NCI-H774 (cell line): ENCODE measurements at places on chromosomes 12 and 14.
A peak's percentile ranks its signal among the peaks of the same experiment; 100 is the strongest.

DNA sequence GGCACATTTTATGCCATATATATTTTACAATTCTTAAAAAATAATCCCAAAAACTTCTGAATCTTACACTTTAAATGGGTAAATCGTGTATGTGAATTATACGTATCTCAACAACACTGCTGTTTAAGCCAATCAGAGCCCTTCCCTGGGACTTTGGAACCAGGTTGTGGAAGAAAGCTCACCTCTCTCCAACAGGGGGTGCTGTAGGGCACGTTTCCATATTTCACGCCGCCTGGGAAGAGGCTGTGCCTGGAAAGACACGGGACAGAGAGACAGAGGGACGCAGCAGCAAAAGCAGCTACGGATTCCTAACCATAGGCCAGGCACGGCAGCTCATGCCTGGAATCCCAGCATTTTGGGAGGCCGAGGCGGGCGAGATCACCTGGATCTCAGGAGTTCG, 29.4 kb upstream of the FBRSL1 start:
- no peak for DNase-seq

DNA sequence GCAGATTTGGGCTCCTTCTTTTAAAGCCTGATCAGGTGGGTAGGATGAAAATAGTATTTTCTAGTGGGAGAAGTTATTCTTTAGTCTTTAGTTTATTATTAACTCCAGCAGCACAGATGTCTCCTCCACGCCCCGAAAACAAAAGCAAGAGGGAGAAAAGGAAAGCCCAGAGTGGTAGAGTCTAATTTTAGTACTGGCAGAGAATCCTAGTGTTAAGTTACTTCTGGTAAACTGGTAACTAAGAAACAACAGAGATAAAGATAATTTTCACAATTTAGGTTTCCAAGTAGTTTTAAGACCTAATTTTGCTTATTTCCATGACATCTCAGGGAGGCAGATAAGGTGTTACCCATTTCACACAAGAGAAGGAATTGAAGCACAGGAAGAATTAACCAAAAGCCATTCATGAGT, 16.3 kb downstream of the ATP5MC2 start:
- DNase-seq, result no peak

DNA sequence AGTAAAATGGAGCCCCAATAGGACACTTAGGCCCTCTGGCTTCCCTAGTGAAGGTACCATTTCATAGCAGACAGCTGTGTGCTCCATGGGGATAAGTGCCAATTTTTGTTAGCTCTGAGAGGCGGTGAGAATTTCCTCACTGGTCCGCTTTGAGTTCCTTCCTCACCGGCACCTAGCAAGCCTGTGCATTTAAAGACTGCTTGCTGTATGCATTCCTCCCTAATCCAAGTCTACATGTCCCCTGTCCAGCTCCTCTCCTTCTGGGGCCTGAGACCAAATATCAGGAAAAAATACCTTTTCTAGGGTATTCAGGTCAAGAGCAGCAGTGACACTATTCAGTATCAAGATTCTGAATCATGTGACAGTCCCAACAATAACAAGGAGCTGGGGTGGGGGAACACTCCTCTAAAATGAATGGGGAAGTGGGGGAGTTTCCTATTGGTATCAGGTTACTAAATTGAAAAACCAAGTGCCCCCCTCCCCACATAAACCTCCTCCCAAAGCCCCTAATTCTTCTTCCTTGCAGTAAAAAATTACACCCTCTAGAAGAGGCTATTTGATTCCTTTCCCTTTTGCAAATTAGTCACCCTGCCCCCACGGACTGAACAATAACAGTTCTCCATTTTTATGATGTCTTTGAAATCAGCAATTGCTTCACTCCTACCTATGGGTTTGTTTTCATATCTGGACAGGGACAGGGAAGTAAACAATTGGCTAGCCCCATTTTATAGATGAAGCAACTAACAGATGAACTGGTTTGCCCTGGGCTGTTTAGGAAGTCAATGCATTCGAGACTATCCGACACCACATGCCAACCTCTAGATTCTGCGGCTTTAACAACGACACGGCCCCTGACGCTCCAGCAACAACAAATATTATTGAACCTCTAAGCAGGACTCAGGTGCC, 28.9 kb downstream of the BCL11B start:
- no peak for DNase-seq

- no peak for DNase-seq
Measured at GRCh38 chr12:32920506-32921085, 24.0 kb upstream of the PKP2 start.

DNA sequence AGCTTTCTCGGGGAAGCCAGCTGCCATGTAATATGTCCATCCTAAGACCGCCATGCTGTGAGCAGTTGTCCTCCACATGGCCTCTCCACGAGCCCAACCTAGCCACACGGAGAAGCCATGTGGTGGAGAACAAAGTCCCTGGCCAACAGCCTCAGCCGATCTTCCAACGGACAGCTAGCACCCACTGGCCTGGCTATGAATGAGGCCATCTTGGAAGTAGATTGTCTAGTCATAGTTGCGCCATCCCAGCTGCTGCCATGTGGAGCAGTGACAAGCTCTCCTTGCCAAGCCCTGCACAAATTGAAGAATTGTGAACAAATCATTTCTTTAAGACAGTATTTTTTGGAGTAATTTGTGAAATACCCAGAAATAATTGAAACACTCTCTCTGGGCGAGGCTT, 49.3 kb upstream of the USP44 start:
- DNase-seq, result no peak

DNA sequence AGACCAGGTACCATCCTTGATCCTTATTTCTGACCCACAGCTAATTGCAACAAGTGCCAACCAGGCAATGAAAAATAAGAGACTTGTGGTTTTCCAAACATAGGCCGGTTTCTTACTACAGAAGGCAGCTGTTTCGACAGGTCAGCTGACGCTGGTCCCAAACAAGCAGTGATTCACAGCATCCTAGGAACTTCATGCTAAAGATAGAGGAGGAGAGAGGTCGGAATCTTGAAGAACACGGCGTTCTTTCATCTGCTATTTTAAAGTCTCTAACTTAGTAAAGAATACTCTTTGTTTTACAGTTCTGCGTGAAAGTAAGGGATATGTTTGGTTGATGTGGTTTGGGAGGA, 28.1 kb upstream of the ADGRD1 start:
- no peak for DNase-seq

- no peak for DNase-seq
Measured at GRCh38 chr14:72311516-72311915, 379.3 kb downstream of the RGS6 start.

DNA sequence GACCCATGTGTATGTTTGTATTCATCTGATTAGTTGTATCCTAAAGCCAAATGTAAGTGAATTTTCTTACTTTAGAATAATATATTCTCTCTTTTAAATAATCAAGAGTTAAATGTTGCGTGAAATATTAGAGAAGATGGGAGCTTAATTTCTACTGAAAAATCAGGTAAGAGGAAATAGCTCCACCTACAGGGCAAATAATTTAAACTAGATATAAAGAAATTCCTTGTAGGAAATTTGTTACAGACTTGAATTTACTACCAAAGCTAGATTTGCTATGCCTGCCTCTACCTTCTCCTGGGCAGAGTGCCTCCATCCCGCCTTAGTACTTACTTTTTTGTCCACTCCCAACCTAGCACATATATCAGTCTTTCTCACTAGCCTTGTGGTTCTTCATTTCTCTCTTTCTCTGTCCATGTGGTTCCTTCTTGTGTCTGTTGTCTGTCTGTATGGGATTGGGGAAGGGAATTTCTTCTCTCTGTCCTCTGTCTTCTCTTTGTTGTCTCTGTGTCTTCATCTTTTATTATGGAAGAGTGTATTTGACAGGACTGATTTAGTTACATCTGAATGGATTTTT, 44.7 kb downstream of the PALS1 start:
- DNase-seq, result no peak

- DNase-seq, result peak; percentile 42
Measured at GRCh38 chr12:26878661-26879119, 45.7 kb upstream of the ITPR2 start.

- no peak for DNase-seq
Measured at GRCh38 chr12:124529565-124530276, 37.7 kb downstream of the NCOR2 start.

DNA sequence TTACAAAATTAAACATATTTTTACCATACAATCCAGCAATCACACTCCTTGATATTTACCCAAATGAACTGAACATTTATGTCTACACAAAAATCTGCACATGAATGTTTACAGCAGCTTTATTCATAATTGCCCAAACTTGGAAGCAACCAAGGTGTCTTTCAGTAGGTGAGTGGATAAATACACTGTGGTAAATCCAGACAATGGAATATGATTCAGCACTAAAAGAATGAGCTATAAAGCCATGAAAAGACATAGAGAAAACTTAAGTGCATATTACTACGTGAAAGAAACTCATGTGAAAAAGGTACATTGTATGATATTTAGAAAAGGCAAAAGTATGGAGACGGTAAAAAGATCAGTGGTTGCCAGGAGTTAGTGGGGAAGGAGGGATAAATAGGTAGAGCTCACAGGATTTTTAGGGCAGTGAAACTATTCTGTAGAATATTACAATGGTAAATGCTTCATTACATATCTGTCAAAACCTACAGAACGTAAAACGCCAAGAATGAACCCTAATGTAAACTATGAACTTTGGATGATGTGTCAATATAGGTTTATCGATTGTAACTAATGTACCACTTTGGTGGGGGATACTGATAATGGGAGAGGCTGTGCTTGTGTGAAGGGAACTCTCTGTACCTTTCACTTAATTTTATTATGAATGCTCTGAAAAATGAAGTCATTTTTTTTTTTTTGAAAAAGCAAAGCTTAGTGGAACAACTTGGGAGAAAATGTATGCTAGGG, 295.7 kb downstream of the CEP128 start:
- no peak for DNase-seq

DNA sequence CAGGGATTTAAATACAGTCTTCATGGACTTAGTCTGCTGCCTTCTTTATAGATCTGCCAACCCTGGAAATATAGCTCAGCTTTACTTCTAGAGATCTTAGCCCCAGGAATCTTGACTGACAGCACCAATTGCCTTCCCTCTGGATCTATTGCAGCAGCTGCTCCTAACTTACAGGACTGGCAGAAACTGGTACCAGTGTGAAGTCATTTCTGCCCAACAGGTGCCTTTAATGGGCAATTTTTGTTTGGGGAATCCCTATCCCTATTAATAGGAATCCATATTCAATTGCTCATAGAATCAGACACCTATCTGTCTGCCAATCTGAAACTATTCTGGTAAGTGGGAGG, 27.2 kb downstream of the SPX start:
- no peak for DNase-seq

- DNase-seq, result no peak
Measured at GRCh38 chr14:103568952-103569351, 6.2 kb downstream of the COA8 start.

GRCh38 chr14:87002776-87003175, 990.2 kb downstream of the GALC start:
- DNase-seq, result no peak

DNA sequence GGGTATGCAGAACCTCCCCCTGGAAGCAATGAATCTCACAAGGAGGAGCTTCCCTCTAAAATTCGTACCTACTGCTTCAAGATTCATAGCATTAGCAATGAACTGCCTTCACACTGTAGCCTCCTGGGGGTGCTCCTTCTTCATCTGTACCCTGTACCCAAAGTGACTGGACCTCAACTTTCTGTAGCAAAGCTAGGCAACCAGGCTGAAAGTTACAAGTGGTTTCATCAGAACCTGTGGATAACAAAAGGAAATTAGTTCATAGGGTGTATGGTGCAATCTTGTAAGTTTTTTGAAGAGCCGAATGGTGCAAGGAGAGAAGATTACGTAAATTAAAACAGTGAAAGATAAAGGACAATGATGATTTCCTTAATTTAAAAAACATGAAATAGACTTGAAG, 1541.7 kb upstream of the FLRT2 start:
- no peak for DNase-seq

DNA sequence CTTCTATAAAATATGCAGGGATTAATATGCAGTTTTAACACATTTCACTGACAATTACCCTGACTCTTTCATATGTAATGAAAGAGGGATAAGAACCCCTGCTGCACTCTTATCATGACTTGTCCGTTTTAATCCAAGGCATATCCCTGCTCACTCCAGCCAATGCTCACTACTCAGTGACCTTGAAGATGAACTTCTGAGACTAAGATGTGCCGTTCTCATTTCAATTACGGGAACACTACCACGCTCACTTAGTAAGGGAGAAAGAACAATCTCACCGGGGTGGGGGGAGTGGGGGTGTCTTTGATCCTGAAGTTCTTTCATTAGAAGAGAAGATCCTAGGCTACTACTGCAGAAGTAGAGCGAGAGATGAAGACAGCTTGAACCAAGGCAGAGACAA, 50.5 kb downstream of the PKP2 start:
- DNase-seq, result no peak

- DNase-seq, result no peak
Measured at GRCh38 chr12:69099201-69099837, 140.1 kb upstream of the CPSF6 start.
